ENCODE measurements at places on chromosomes 3 and 15.

- no peak for DNase-seq
Measured at GRCh38 chr3:55491296-55491816, 4.2 kb upstream of the WNT5A start.

- DNase-seq: no peak
Measured at GRCh38 chr3:24287755-24288450, 206.7 kb downstream of the THRB start.

DNA sequence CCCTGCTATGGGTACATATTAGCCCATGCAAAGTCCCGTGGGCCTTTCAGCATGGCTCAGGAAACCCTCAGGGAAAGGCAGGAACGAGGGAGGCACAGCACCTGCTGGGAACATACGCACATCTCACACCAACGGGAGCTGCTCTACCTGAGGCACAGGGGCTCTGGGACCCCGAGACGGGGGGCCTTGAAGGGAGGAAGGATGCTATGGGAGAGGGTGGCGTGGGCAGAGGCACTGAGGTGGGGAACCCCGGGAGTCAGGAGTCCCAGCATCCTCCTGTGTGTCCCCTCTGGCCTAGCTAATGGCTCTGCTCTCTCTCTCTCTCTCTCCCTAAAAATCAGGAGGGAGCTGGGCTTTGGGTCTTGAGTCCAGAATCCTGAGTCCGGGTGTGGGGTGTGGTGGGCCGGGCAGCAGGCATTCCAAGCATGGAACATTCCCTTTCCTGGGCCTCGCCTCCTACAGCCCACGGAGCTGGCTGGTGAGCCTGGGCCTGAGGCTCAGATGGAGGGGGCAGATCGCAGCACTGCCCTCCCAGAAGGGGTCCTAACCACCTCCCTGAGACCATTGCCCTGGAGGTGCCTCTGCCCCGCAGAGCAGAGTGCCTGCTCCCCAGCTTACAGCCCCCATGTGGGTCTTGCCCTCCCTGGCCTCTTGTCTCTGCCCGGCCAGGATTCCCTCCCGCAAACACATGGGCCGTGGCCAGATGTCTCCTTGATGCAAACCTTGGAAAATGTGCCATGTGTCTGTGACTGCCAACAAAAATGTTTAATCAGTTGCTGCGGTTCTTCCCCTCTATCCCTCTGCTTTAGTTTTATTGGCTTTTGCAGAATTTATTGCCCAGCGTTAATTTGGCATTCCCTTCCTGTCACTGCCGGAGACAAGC is 101.6 kb downstream of the TMEM266 start:
- no peak for DNase-seq

DNA sequence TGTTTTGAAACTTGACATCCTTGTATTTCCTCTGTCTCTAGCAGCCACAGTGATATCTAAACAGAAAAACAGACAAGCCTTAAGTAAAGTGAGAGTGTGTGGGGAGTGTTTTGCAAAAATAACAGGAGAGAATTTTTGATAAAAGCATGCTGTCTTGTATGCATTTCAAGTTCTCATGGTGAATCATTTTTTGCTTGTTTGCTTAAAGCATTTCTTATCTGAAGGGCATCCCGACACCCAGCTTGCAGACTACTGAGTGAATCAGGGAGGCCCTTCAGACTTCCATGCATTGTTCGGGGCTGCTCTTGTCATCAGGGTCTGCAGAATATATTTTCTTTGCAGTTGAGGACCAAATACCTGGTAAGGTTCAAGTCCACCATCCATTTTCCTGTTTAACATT is 8.5 kb downstream of the CGNL1 start:
- no peak for DNase-seq

DNA sequence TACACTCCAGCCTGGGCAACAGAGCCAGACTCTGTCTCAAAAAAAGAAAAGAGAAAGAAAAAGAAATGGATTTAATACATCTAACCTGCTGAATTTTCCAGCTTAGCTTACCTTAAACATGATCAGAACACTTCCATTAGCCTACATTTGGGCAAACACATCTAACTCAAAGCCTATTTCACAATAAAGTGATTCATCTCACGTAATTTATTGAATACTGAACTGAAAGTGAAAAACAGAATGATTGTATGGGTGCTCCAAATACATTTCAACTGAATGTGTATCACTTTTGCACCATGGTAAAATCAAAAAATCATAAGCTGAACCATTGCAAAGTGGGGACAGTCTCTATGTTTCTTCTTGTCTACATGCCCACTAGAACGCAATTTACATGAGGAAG is 9.0 kb downstream of the PIK3R4 start:
- no peak for DNase-seq

DNA sequence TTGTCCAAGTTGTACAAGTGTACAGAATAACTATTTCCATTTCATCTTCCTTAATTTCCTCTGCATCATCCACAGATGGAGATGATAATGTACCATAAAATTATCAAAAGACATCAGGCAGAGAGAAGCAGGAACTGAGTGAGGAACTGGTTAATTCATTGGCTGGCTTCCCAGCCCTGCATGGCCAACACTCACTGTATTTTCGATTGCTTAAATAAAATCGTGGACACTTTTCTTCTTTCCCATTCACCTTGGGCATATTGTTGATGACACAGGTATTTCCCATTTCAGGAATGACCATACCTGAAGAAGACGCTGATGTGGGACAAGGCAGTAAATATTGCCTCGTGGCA is 144.2 kb upstream of the ABHD17C start:
- no peak for DNase-seq

GRCh38 chr3:87225659-87226058 is 1.4 kb upstream of the CHMP2B start:
- peak; percentile 86 for DNase-seq

DNA sequence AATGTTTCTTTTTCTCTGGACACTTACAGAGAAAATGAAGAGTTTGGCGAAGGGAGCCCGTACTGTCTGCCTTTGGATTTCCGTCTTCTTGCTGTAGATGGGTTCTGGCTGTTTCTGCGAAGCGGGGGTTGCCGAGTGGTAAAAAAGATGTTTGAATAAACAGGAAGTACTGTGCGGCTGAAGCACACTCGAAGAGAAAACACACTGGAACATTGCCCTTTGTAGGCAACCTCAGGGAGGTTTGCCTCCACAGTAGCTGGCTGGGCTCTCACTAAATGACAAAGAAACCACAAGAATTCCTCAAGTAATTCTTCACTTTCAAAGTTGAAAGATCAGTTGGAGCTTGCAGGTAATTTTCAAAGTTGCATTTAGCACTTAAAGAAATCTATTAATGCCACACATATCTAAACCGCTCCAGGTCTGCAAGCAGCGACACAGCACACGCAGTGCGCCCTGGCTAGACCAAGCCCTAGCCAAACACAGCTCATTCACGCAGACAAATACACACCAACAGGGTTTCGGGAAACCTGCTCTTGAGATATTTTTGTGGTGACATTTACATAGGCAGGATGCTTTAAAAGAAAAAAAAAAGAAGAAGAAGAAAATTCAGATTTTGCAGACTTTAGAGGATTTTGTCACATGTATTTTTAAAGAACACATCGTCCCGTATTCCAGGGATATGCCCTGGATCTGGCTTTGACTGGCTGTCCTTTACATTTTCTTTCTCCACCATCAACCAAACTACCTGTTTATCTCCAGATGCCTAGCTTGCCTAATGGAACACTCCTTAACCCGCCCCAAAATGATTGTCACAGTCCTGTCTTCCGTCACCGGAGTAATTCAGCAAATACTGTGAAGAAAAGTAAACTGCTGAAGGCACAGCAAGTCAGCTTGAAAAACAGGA is 452.8 kb downstream of the FOXP1 start:
- DNase-seq: peak; percentile 62

DNA sequence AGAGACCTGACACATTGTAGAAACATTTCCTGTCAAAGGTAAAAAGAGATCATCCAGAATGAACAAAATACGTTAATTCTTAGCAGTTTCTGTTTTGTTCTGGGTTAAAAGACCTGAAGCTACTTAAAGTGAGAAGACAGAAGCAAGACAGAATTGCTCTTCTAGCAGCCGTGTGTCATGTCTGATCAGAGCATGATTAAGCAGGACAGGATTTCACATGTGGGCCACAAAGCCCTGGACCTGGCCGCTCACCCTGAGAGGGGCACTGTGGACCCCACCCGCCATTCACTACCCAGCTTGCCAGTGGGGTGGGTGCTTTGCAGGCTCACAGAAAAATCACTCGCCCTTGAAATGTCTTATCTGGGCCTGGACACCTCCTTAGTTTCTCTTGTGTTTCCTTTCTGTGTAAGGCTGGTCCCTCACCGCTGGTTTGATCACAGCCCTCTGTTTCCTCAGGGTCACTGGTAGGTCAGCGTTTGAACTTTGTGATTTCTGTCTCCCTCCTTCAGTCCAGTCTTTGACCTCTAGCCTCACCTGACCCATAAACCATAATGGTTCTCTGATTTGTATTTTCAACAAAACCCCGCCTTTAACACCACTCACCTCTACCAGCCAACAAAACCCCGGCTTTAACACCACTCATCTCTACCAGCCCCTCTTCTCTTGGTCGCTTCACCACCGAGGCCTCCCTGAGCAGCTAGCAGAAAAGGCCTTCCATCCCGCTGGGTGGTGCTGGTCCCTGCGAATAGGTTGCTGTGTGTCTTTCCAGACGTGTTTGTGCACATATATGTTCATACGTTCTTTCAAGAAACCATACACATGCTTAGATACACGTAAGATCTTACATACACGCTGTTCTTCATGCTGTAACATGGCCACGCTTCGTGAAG is 185.0 kb downstream of the OR4M2 start:
- DNase-seq: no peak

- no peak for DNase-seq
Measured at GRCh38 chr3:190739641-190740185, 122.8 kb downstream of the GMNC start.

- DNase-seq: no peak
Measured at GRCh38 chr3:150790629-150791028, 27.7 kb upstream of the SIAH2 start.

- DNase-seq: no peak
Measured at GRCh38 chr3:64109438-64109837, 86.1 kb upstream of the PSMD6 start.

- DNase-seq: no peak
Measured at GRCh38 chr3:16370872-16371740, 106.1 kb downstream of the OXNAD1 start.

GRCh38 chr3:52176180-52176752 is 21.7 kb upstream of the ALAS1 start:
- DNase-seq: no peak

GRCh38 chr3:51670053-51670822 is 814 bp upstream of the TEX264 start:
- DNase-seq: no peak

DNA sequence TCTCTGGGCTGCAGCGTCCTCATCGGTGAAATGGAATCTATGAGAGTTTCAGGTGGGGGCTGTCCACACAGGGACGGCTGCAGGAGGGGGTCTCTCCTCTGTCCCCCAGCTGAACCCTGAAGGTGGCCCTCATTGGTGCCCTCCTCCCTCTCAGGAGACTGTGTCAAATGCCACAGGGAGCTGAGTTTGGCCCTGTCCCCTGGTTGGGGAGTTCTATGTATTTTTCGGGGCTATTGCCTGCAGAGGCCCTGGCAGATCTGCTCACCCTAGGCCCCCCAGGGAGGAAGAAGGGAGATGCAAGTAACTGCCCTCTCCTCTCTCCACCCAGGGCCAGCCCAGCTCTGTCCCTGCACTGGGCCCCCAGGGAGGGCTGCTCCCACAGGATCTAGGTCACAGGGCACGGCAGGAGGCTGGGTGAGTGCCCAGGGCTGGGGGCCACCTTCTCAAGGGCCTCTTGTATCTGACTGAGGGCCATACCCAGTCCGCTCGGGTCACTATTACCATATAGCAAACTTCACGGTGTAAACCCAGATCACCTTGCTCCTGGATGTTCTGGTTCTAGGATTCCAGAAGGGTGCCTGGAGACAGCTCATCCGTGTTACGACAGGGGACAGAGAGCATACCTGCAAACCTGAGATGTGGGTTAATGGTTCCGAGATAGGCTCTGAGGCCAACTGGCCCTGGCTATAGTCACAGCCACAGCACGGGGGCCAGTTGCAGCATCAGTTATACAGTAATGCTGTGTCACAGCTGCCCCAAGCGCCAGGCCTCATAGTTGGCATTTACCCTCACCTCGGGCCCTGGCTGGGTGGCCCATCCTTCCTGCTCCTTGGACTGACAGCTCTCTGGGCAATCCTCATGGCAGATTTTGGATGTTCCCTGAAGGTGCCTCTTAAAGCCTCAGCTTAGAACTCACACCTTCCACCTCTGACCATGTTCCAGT is 102.4 kb upstream of the PRR23E start:
- no peak for DNase-seq

DNA sequence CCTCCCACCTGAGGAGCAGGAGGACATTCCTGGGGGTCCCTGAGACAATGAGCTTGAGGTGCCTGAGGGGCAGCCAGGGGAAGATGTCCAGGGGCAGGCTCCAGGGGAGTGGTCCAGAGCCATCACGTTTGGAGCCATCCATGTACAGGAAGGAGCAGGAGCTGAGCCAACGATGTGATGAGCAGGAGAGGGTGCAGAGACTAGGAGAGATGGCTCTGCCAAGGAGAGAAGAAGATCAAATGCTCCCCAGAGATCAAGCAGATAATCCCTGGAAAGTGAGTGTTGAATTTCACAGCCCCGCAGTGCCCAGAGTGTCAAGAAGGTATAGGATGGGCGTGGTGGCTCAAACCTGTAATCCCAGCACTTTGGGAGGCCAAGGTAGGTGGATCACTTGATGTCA is 97.8 kb upstream of the HERC1 start:
- no peak for DNase-seq

GRCh38 chr15:99006146-99006545 is 1.4 kb downstream of the PGPEP1L start:
- DNase-seq: no peak

DNA sequence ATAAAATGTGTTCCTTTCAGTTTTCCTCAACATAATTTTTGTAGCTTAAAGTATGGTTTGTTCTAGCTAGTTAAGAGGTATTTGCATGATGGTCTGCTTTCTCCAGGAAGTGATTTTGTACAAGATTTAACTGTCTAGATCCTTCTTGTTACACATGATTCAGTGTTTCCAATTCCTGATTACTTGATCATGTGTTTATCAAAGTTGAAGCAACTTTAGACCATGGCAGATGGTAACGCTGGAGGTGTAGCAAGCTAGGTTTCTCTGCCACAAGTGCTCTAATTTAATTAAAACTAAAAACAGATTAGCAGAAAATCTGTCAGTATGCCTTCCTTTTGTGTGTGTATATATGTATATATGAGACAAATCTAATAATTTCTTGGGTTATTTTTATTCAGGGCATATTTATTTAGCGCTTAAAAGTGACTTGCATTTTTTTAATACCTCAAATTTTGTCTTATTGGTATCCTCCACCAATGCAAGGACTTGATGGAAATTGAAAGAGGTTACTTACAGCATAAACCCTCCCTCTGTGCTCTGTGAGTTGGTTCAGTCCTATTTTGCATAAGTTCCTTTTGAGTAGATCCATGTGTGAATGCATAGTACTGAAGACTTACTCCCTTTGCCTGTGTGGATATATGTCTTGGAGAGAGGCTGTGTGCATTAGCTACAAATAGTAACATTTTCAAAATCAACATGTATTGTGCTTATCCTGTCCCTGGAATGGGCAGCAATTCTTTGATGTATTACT is 157.3 kb upstream of the CGNL1 start:
- peak; percentile 88 for DNase-seq

- DNase-seq: no peak
Measured at GRCh38 chr3:10530241-10530640, 24.9 kb upstream of the ATP2B2 start.

All from NCI-H345 (cell line).